ENCODE measurements at places on chromosomes 4 and X.

DNA sequence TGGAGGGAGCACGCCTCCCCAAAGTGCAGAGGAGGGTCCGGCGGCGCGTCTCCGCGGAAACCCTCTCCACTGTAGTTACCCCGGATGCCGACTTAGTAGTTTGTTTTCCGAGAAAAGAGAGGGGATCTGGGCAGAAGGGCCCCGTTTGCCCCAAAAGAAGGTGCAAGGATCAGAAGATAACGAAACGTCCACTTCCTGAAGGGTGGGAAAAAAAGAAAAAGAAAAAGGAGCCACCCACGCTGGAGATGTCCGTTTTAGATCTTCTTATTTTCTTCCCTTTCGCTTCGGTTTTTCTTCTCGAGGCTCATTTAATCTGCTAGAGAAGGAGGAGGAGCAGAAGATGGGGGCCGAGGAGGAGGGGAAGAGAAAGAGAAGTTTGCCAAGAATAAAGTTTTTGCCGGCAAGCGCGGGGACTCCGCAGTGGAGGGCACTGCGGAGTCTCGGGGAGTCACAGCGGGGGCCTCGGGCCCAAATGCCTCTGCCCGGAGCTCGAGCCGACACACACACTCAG is 517 bp downstream of the LEF1 start:
- DNase-seq: no peak

DNA sequence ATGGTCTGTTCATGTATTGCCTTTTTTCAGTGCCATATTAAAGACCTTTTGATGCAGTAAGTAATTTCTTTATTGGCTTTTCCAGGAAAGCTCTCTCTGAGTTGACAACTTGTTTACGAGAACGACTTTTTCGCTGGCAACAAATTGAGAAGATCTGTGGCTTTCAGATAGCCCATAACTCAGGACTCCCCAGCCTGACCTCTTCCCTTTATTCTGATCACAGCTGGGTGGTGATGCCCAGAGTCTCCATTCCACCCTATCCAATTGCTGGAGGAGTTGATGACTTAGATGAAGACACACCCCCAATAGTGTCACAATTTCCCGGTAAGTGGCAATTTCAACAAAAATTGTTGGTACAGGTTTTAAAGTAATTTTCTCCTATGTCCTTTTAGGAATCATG is 148.0 kb downstream of the STIM2 start:
- no peak for DNase-seq

- DNase-seq: no peak
These were observed 122.4 kb upstream of the NPY2R start for GRCh38 chr4:155085843-155086530.

DNA sequence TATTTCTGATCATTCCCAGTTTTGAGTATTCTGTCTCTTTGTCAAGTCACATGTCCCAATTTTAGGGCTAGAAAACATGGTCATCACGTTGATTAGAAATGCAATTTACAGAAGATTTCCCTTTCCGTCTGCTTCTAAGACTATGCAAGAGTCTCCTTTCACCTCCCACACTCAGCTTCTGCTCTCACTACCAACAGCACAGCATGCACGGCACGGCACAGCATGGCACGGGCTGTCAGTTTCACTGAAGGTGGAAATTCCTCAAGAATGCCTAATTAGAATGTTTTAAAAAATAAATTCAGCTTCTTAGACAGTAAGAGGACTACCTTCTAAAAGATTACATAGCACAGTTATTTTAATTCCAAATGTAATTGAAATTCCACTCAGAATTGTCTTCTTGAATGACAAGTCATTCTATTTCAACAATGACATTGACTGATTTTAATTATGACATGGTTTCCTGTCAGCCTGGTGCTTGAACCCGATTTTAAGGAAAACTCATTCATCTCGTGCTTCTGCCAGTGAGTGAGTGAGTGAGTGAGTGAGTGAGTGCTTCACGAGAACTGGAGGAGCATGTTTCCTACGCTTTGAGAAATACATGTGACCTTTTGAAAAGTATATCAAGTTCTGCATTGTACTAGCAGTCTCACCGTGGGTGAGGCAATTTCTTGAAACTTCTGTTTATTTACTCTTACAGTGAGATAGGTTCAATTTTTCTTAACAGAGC is 124.8 kb upstream of the SORBS2 start:
- peak; percentile 2 for DNase-seq

GRCh38 chr4:73001885-73002284 is 67.6 kb downstream of the COX18 start:
- DNase-seq: no peak

DNA sequence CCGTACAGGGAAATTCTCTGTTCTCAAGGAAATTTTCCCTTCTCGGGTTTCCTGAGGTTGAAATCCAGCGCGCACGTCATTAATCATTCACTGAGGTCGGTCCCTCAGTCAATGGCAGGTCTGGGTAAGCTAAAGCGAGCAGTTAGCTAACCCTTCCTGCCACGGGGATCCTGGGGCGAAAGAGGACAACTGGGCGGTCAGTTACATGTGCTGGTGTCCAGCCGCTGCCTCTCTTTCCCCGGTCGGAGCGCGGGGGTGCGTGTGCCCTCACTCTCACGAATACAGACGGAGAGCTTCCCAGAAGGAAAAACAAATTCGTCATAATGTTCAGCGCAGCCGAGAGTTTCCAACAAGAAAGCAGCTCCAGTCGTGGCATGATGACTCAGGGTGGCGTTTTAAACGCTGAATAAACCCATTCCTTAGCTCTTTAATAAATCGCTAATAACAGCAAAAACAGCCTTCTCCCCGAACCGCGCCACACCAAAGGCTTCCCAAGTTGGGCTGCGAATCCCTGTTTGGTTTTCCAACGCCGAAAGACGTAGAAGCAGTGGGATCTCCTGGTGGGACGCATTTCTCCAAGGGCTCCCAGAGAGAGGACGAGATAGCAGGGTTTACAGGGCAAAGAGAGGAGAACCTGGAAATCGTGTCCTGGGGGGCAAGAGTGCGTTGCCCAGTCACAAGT is 752 bp upstream of the FGF5 start:
- no peak for DNase-seq

- DNase-seq: no peak
These were observed 96.1 kb upstream of the FAM9A start for GRCh38 chrX:8897259-8897658.

DNA sequence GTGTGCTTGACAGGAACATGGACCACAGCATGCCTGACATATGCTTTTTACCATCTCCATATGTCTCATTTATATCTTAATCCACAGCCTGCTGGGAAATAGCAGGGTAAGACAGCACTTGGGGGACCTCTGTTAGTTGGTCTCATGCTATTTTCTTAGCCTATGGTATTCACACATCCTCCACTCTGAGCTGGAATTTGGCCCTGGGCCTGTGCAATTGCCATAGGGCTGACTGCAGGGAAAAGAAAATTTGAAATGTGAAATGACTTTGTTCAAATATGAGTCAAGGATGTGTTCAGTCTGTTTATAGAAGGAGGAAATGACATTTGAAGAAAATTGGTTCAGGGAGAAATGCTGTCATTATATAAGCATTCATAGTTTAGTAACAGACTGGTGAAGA is 9.6 kb upstream of the MAP7D3 start:
- no peak for DNase-seq

- no peak for DNase-seq
These were observed 70.2 kb upstream of the MAGEB2 start for GRCh38 chrX:30144971-30145731.

DNA sequence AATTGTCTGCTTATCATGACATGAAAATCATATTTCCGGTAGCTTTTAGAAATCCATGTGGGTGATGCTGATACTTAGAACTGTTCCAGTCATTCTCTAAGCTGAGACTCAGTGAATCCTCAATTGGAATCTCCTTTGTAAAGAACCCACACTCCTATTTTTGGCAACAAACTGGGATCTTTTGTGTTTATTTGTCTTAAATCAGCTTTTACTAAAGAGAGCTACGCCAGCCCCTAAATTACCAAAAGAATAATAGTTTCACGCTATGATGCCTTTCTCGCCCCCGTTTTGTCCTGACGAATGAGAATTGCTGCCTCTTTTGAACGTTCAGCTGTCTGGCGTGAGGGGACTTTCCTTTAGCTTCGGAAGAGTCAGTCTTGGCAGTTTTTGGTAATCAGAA is 195.9 kb downstream of the SHOX start:
- DNase-seq: no peak

DNA sequence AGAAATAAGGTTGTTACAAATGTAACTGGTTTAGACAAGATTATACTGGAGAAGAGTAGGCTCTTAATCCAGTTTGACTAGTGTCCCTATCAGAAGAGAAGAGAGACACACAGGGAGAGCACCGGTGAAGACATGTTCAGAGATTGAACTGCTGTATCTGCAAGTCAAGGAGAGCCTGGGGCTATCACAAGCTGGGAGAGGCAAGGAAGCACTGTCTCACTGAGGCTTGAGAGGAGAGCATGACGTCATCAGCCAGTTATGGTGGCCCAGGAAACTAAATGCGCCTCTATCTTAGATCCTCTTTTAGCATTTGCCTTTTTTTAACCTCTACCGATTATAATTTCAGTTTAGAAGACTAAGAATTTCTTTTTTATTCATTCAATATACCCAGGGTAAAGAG is 583.4 kb downstream of the TRAM1L1 start:
- DNase-seq: no peak

DNA sequence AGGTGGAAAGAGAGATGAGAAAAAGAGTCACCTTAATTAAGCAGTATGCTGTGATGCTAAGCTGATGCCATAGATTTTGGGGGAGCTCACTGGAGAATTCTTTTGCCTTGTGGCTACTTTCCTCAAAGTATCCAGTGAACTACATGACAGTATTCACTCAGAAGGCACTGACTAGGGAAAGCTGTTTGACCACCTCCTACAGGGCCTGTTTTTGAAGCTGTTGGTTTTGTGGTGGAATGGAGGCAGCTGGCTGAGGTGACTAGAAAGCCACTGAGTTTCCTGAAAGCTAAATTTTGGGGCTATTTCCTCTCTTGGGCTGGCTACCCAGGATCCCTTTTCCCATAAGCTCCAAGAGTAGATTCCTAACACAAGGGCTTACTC is 124.8 kb upstream of the EOLA2 start:
- DNase-seq: no peak

GRCh38 chr4:111662496-111662895 is 482.8 kb upstream of the FAM241A start:
- DNase-seq: no peak

DNA sequence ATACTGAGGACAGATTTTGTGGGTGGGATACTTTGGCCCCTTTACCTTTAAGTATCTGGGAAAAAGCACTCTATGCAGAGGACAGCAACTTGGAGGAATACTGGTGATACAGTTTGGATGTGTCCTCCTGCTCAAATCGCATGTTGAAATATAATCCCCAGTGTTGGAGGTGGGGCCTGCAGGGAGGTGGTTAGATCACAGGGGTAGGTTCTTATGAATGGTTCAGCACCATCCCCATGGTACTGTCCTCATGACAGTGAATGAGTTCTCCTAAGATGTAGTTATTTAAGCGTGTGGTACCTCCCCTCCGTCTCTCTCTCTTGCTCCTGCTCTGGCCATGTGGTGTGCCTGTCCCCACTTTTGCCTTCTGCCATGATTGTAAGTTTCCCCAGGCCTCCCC is 24.6 kb downstream of the GPAT3 start:
- no peak for DNase-seq

GRCh38 chrX:136198010-136198409 is 50.7 kb downstream of the FHL1 start:
- no peak for DNase-seq

DNA sequence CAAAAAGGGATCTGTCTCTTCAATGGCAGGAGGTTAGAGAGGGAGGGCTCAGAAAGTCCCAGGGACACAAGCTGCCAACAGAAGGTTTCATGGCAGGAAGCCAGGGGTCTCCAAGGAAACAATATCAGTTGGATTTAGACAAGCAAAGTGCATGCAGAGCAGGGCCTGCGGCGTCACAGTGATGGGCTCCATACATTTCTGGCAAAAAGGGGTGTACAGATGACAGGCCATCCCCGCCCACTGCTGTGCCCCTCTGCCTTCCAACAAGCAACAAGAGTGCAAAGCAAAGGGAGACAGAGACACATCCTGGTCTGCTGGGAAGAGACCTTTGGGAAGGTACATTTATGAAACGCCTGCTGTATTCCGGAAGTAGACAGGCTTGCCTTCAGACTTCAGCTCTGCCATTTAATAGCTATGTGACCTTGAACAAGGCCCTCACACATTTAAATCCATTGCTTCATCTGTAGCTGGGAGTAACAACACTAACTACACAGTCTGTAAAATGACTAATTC is 121.2 kb downstream of the AFAP1 start:
- no peak for DNase-seq

All from nucleus accumbens (tissue), 56 donors.